ENCODE measurements at places on chromosomes 1 and 21. TPM values are rescaled to one million over a fixed set of nuclear protein-coding genes. Genes with fewer than 3 reads are reported as not detected.

BTBD19 gene
- total RNA-seq = 2.5 TPM

KLHDC7A gene
- total RNA-seq = not detected

LYPD8 gene
- not detected for total RNA-seq

CNKSR1 gene
- 2.6 TPM for total RNA-seq

GUCA2B gene
- total RNA-seq = not detected

COL9A2 gene
- total RNA-seq = 0.33 TPM

OR2L5 gene
- not detected for total RNA-seq

OR2AK2 gene
- total RNA-seq = not detected

ACTL8 gene
- total RNA-seq = not detected

All from heart right ventricle (tissue), 16 donors.